ENCODE measurements at places on chromosomes 3 and 15.

DNA sequence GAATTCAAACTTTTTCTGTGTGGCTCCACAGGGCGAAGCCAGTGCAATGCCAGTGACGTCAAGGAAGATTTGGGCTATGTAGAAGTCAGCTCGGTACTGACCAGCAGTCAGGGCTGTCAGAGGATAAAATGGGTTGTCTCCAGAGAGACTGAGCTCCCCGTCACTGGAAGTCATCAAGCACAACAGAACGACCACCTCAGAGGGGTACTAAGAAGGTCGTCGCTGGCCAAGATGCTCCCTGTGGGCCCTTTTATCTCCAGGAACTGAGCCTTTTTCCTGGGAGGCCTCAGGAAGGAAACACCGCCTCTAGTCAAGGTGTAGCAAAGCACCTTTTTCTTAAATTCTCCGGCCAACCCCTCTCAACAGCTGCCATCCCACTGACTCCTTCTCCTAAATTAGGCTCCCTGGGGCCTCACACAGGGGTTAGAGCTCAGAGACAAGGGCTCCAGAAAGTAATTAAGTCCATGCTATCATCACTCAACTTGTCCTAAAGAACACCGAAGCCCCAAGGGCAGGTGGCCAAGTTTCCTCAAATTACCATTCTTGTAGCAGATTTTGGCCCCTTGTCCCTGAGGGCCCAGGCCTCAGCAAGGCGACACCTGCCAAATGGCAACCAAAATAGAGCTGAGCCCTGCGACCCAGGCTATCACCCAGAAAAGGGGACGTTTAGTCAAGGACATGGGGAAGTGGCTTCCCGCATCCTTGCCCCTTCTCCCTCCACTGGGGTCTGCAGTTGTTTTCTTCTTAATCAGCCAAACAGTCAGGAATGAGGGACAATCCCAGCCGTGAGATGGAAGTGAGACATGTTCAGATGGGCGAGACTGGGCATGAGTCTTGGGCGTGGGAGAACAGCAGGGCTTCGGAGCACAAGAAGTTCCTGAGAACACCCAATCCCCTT, 48.0 kb downstream of the SSUH2 start:
- DNase-seq: no peak

GRCh38 chr3:137588871-137589270, 175.2 kb upstream of the SOX14 start:
- no peak for DNase-seq

DNA sequence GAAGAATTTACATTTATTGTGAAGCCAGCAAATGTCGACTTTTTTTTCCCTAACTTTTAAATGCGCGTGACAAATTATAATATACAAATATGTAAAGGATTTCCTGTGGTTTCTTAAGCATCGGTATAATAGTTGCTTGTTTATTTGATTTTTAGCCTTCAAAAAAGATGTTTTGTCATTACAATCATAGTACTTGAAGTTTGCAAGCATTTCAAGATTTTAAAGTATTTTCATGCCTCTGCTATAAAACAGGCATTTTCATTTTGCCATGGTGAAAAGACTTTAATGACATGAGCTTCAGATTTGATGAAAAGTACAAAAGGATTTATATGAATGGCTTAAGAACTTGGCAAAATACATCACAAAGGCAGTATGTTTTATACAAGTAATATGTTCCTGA, 9.4 kb upstream of the P2RY12 start:
- DNase-seq: no peak

- DNase-seq: no peak
Measured at GRCh38 chr15:41647262-41647661, 12.9 kb upstream of the MGA start.

GRCh38 chr3:80334534-80334933, 566.7 kb upstream of the ROBO1 start:
- DNase-seq: no peak

DNA sequence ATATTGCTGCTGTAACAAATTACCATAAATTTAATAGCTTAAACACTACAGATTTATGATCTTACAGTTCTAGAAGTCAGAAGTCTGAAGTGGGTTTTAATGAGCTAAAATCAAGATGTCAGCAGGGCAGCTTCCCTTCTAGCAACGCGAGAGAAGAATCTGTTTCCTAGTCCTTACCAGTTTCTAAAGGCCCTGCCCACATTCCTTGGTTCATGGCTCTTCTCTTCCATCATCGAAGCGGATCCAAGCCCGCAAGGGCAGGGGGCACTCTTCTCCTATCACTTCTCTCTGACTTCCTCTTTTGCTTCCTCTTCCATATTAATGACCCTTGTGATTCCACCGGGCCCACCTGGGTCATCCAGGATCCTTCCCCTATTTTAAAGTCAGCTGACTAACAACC, 16.1 kb downstream of the MINDY4B start:
- DNase-seq: no peak

DNA sequence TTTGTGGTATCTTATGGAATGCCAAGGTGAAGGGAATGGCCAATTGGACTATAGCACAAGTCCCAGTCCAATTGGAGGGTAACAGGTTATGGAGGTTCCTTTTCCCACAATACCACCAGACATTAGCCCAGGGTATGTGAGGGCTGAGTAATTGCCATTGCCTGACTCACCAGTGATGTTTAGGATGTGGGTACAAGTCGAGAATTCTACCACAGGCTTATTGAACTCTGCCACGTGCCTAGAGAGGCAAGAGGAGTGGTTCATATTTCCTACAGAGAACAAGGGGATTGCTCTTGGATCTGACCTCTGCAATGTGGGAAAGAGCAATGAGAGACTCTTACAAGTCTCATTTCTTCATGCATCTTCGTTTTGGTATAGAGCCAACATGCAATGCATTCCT, 85.0 kb upstream of the XCR1 start:
- DNase-seq: peak; percentile 54

DNA sequence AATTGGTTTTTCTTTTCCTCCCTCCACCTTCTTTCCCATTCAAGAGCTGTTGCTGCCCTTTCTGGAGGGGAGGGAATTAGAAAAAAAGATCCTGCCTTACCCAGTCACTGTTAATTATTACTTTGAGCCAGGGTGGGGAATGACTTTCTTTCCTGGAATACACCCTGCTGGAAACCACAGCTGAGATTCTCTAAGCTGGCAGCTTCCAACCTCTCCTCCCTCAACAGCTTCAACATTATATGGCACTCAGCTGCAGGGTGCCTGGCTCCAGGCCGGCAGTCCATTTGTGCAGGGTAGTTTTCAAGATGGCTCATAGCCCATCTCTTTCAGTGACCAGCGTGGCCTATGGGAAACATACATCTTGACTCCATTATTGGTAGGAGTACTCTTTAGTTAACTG, 105.8 kb downstream of the UBE3A start:
- DNase-seq: no peak

DNA sequence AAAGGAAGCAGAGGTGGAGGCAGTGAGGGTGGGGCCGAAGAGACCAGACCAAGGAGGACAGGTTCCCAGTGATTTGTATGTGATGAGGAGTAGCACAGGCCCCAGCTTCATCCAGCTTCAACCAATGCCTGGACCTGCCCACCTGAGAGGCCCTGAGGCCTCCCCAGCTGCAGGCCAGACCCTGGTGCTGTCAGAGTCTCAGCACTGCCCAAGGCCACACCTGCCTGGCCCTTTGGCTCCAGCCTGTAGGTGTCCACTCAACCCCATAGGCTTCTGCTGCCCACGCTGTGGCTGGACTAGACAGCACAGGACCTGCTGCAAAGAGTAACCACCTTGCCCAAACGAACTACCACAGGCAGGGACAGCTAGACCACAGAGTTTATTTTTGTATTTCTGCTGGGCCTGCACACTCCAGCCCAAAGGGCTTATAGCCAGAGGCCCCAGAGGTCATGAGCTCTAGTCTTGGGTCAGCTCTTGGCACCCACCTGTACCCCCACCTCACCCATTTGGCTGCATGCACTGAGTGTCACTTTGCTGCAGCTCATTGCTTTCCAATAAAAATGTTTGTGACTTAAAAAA, 81.9 kb upstream of the CDV3 start:
- no peak for DNase-seq

DNA sequence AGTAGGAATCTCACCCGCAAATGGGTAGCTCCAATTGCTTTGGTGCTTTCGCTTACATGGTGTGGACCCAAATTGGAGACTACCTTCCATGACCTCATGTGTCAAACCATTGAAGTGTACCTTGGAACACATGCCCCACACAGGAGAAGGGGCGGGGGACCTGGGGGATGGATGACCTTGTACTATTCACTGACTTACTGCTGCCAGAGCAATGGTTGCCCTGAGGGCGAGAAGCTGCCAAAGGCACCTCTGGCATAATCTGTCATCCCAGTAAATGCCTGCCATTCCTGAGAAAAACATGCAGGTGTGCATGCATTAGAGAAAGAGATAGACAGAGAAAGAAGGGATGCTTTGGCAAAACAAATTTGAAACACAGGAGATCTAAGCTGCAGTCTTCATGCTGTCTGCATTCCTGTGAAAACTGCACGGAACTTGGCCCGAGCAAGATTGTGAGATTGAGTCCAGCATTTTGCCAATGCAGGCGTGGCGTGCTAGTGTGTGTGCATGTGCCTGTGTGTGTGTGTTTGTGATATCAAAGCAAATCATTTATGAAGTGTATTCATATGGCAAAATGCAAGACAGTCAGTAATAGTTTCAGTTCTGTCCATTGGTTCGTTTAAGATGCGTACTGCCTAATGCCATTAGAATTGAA, 219.5 kb upstream of the MDFIC2 start:
- DNase-seq: no peak

GRCh38 chr3:172066880-172067796, 27.8 kb downstream of the FNDC3B start:
- DNase-seq: no peak

GRCh38 chr3:141575879-141576743, 89.3 kb downstream of the RASA2 start:
- peak; percentile 27 for DNase-seq

DNA sequence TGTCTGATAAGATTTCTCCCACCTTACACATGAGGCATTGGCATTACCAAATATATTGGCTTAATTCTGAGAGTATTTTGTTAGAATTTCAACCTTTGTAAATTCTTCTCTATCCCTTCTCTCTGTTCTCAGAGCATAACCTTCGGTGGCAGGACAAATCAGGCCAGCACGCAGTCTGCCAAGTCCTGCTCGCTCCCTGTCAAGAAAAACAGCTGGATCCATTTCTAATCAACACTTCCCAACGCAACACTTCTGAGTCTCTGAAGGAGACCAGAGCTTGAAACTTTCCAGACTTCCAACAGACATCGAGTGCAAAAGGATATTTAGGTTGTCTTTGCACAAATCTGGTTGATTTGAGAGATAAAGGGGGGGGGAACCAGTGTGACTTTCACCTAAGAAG, 125.7 kb downstream of the SV2B start:
- no peak for DNase-seq

DNA sequence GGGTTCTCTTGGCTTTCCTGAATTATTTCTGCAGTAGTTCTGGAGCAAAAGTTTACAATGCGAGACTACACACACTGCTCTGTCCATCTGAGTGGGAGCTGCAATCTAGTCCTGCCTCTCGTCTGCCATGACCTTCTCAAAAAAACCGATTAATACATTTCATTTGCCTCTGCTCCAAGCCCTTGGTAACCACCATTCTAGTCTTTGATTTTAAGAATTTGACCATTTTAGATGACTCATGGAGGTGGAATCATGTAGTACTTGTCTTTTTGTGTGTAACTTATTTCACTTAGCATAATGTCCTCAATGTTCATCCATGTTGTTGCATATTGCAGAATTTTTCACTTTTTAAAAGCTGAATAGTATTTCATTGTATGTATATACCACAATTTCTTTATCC, 356.9 kb downstream of the SV2B start:
- no peak for DNase-seq

DNA sequence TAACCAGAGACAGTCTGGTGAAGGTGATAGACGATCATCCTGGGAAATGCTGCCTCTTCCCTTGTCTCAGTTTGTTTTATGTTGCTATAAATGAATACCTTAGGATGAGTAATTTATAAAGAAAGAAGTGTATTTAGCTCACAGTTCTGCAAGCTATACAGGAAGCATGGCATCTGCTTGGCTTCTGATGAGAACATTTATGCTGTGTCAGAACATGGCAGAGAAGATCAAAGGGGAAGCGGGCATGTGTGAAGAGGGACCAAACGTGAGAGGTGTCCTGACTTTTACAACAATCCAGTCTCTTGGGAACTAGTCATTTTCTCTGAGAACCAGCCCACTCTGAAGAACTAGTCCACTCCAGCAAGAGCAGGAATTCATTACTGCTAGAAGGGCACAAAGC, 9.6 kb downstream of the CMC1 start:
- no peak for DNase-seq

GRCh38 chr3:151047636-151048035, 37.8 kb upstream of the MED12L start:
- no peak for DNase-seq

GRCh38 chr3:59641169-59641899, 591.5 kb upstream of the CFAP20DC start:
- DNase-seq: no peak

GRCh38 chr3:127339016-127339415, 51.2 kb upstream of the PRR20G start:
- no peak for DNase-seq

DNA sequence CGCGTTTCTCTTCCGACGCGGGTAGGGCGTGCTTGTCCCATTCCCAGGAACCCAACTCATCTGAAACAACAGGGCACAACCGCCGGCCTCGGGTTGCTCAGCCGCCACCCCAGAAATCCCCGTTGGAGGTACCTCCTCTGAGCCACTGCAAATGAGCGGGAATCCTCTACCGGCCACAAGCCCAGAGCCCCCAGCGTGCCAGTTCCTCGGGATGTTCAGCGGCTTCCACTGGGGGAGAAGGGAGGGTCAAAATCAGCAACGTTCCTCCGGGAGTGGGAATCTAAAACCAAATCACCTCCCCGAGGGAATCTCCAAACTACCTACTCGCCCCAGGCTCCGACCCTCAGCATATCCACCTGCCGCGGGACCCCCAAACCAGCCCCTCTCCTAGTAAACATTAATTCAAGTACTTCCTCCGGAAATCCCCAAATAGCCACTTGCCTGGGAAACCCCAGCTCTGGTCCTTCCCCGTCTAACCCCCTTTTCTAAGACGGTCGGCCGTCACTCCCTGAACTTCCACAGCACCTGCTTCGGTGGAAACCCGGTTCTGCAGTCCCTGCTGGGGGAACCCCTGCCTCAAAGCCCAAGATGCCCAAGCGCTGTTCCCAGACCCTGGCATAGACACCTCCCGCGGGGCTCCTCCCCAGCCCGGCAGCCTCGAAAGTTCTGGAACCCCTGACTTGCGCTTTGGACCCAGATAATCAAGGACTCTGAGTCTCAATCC, 887 bp downstream of the OXTR start:
- no peak for DNase-seq

DNA sequence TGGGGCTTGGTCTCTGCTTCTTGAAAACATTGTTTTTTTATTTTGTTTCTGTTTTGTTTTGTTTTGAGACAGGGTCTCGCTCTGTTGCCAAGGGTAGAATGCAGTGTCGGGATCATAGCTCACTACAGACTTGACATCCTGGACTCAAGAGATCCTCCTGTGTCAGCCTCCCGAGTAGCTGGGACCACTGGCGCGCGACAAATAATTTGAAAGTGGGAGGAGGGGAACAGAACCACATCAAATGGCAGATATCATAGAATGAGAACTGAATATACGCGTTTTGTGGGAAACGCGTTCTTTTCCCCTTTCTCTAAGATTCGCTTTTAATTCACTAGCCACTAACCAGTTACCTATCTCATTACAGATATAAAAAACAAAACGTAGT, 641 bp upstream of the VPS13C start:
- DNase-seq: no peak

GRCh38 chr15:73600413-73601335, 32.5 kb downstream of the NPTN start:
- no peak for DNase-seq

- no peak for DNase-seq
Measured at GRCh38 chr3:141243271-141243707, 11.7 kb downstream of the PXYLP1 start.

GRCh38 chr15:69871511-69872134, 226.1 kb downstream of the TLE3 start:
- DNase-seq: no peak
